Activated CD4-positive, alpha-beta T cell treated with anti-CD3 and anti-CD28 coated beads, Interleukin-10, Interleukin-2, amounts not matched to agents 100 ng/mL and 50 ng/mL, durations not matched to agents 16 hours and 8 hours (primary cell): ENCODE measurements at places on chromosomes 11 and 22.
A peak's percentile ranks its signal among the peaks of the same experiment; 100 is the strongest.

- DNase-seq = no peak
Observed at GRCh38 chr11:109303342-109303741, 118.6 kb upstream of the C11orf87 start.

DNA sequence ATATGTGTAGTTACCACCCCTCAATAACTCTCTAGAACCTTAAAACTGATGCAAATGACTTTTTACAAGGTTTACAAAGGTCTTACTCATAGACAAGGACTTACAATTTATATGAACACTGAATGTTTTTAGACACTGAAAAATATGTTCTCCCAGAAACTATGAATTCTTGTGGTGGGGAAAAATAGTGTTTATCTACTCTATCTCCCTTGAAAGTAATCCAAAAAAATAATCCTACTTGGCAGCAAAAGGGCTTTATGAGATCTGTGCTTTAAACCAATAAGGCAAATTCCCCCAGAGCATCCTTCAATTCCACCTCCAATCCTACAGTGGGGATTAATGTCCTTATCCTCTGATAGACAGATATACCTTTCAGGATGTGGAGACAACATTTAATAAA lies 1984.1 kb upstream of the RAG2 start:
- no peak for DNase-seq

DNA sequence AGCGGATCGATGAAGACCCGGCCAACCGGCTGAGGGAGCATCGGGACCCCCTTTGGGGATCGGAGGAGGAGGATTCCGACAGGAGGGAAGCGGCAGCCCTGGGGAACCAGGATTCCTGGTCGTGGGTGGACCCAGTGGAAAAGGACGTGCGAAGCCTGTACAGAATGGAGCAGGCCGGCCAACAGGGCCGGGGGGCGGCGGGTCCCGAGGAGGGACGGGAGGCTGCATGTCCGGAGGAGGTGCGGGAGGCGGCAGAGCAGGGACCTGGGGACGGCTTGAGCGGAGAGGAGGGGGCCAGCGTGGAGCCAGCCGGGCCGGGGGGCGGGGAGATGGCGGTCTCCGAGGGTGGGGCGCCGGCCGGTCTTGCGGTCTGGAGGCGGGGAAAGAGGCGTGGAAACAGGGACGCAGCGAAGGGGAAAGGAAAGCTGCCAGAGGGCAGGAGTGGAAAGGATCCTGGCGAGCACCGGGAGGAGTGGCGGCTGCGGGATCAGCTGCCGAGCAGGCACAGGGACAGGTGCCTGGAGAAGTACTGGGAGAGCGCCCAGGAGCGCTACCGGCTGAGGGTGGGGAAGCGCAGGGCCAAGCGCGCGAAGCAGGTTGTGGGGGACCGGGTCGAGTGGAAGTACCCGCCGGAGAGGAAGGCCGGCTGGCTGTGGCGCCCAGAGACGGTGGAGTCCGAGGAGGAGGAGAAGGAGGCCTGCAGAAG lies at the start of gene ANO5:
Gene ANO5 (plus strand): TSS at position 444 of the 706 bp plus-strand sequence. CDS start 408 bp downstream, outside the sequence.
- DNase-seq = no peak

DNA sequence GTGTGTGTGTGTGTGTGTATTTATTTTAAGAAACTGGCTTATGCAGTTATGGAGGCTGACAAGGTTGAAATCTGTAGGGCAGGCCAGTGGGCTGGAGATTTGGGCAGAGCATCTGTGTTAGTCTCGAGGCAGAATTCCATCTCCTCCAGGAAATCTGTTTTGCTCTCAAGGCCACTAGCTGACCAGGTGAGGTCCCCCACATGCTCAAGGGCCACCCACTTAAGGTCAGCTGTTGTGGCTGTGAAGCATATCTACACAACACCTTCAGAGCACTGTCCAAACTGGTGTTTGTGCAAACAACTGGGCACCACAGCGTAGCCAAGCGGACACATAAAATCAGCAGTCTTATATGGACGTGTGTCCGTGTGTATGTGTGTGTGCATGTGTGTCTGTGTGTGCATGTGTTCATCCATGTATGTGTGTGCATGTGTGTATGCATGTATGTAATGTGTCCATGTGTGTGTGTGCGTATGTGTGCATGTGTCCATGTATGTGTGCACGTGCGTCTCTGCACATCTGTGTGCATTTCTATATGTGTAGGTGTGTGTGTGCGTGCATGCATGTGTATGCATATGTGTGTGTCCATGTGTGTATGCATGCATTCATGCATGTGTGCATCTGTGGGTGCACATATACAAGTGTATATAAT lies 400.9 kb downstream of the BRD1 start:
- DNase-seq = no peak

- DNase-seq = peak; percentile 40
Observed at GRCh38 chr22:31637891-31638618, 24.0 kb downstream of the PISD start.

GRCh38 chr11:26715133-26715532 lies 6.7 kb downstream of the SLC5A12 start:
- DNase-seq = no peak

- no peak for DNase-seq
Observed at GRCh38 chr11:87892291-87892690, 283.0 kb downstream of the RAB38 start.
